HFFc6 (cell line): ENCODE measurements at places on chromosomes 11 and 22. TPM values are rescaled to one million over a fixed set of nuclear protein-coding genes. Genes with fewer than 3 reads are reported as not detected.

PELI3 gene
- total RNA-seq: 6.7 to 8.0 TPM (median 7.0 TPM) in 3 replicates

MS4A6E gene
- total RNA-seq: not detected in 3 replicates

KIRREL3 gene
- 21.8 to 32.8 TPM (median 26.7 TPM) in 3 replicates for total RNA-seq

PGA5 gene
- not detected in 3 replicates for total RNA-seq

ZC3H12C gene
- 2.8 to 5.1 TPM (median 3.0 TPM) in 3 replicates for total RNA-seq

KRTAP5-2 gene
- total RNA-seq: not detected in 2 replicates

ROBO4 gene
- 0.63 and 0.83 TPM in 2 replicates for total RNA-seq

SLC35F2 gene
- 6.2 to 9.7 TPM (median 9.0 TPM) in 3 replicates for total RNA-seq

ART1 gene
- not detected in 3 replicates for total RNA-seq

TRIM68 gene
- 6.4 to 11.3 TPM (median 9.6 TPM) in 3 replicates for total RNA-seq

SLC5A4 gene
- not detected in 3 replicates for total RNA-seq

GAB4 gene
- not detected in 3 replicates for total RNA-seq

TTC36 gene
- total RNA-seq: 0.34 and 0.60 TPM in 2 replicates

TREH gene
- total RNA-seq: not detected in 3 replicates

MS4A8 gene
- total RNA-seq: not detected in 3 replicates

RFPL1 gene
- total RNA-seq: not detected in 3 replicates

SGSM1 gene
- not detected in 2 replicates for total RNA-seq

DEFB131B gene
- total RNA-seq: not detected in 3 replicates

TIMM10 gene
- 47.9 and 72.9 TPM in 2 replicates for total RNA-seq

ACRV1 gene
- not detected in 2 replicates for total RNA-seq

B3GAT1 gene
- not detected in 3 replicates for total RNA-seq

NOL12 gene
- total RNA-seq: 20.3 to 29.6 TPM (median 28.3 TPM) in 3 replicates

FGF3 gene
- not detected in 3 replicates for total RNA-seq

TRIM51 gene
- not detected in 3 replicates for total RNA-seq

BATF2 gene
- total RNA-seq: 0.18 to 0.97 TPM (median 0.45 TPM) in 3 replicates

MEI1 gene
- total RNA-seq: 0.53 to 0.57 TPM in 2 of 3 replicates, not detected in the other

OR6A2 gene
- 0.09 TPM in 1 of 3 replicates, not detected in the others for total RNA-seq

PLEKHA7 gene
- total RNA-seq: 0.05 TPM in 1 of 2 replicates, not detected in the other

KCNE3 gene
- total RNA-seq: not detected in 3 replicates

SLC22A9 gene
- not detected in 3 replicates for total RNA-seq

DDB1 gene
- total RNA-seq: 265 to 314 TPM (median 285 TPM) in 3 replicates

CHRNA10 gene
- total RNA-seq: 0.42 to 0.83 TPM (median 0.45 TPM) in 3 replicates

TMEM121B gene
- 0.05 to 0.08 TPM (median 0.05 TPM) in 3 replicates for total RNA-seq

FOLR2 gene
- not detected in 3 replicates for total RNA-seq

BLID gene
- 1.2 to 1.8 TPM (median 1.2 TPM) in 3 replicates for total RNA-seq

ARAP1 gene
- total RNA-seq: 42.5 and 46.3 TPM in 2 replicates

TNNT3 gene
- not detected in 3 replicates for total RNA-seq

GNG3 gene
- total RNA-seq: not detected in 3 replicates

SPI1 gene
- not detected in 2 replicates for total RNA-seq

OR6T1 gene
- total RNA-seq: not detected in 3 replicates

MOV10L1 gene
- total RNA-seq: 0.09 to 0.90 TPM (median 0.75 TPM) in 3 replicates

GLYATL1B gene
- not detected in 3 replicates for total RNA-seq

DDTL gene
- 0.24 to 0.53 TPM (median 0.46 TPM) in 3 replicates for total RNA-seq

PKDREJ gene
- not detected in 3 replicates for total RNA-seq

CXCR5 gene
- total RNA-seq: 0.06 TPM in 1 of 2 replicates, not detected in the other

KCNK4 gene
- 0.14 TPM in 1 of 2 replicates, not detected in the other for total RNA-seq

OR4D5 gene
- not detected in 2 replicates for total RNA-seq

TMX2 gene
- total RNA-seq: 91.8 to 121 TPM (median 108 TPM) in 3 replicates

MYO18B gene
- total RNA-seq: not detected in 2 replicates

HMGXB4 gene
- 18.8 to 24.0 TPM (median 22.3 TPM) in 3 replicates for total RNA-seq

OR8B4 gene
- total RNA-seq: not detected in 2 replicates

POU2AF2 gene
- not detected in 3 replicates for total RNA-seq

CCDC73 gene
- total RNA-seq: not detected in 3 replicates

THY1 gene
- 671 to 884 TPM (median 812 TPM) in 3 replicates for total RNA-seq

SCGB1A1 gene
- not detected in 3 replicates for total RNA-seq

OR5D16 gene
- not detected in 2 replicates for total RNA-seq

OR8G1 gene
- not detected in 3 replicates for total RNA-seq

INS gene
- total RNA-seq: not detected in 3 replicates

SLC15A3 gene
- 3.4 to 5.1 TPM (median 4.9 TPM) in 3 replicates for total RNA-seq

CCDC81 gene
- 3.4 to 11.6 TPM (median 7.4 TPM) in 3 replicates for total RNA-seq
